ENCODE measurements at places on chromosomes 7 and 10. TPM values are rescaled to one million over a fixed set of nuclear protein-coding genes. Genes with fewer than 3 reads are reported as not detected.
A peak's percentile ranks its signal among the peaks of the same experiment; 100 is the strongest.

DNA sequence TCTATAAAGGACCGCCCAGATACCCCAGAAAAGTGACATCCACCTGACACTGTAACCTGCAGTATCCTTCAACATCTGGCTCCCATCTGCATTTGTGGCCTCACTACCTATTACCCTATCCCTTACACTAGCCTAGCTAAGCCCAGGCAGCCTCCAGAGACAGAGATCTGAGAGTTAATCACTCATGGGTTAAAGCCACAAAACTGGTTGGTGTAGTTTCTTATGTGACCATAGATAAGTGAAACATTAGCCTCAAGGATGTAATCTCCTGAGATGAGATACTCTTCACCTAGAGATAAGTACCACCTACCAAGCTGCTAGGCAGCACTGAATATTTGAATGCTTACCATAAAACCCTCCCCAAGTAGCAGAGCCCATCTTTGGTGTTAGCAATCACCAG is 35.4 kb downstream of the CTTNBP2 start:
- no peak for DNase-seq

GRCh38 chr10:75654772-75655171 is 223.3 kb downstream of the LRMDA start:
- no peak for DNase-seq

GRCh38 chr10:103535595-103535994 is 42.1 kb downstream of the NEURL1 start:
- DNase-seq = no peak

- DNase-seq = peak; percentile 85
Measured at GRCh38 chr10:132457328-132458070, 60.5 kb downstream of the PWWP2B start.

GRCh38 chr10:105770524-105771212 is 1129.6 kb downstream of the SORCS3 start:
- DNase-seq = no peak

The AP3M1 gene
- 19.4 TPM for total RNA-seq

- no peak for DNase-seq
Measured at GRCh38 chr7:15602236-15602635, 40.4 kb upstream of the AGMO start.

GRCh38 chr10:33136271-33136670 is 178.2 kb upstream of the ITGB1 start:
- DNase-seq = no peak

- DNase-seq = no peak
Measured at GRCh38 chr7:52410032-52410431, 625.4 kb upstream of the POM121L12 start.

DNA sequence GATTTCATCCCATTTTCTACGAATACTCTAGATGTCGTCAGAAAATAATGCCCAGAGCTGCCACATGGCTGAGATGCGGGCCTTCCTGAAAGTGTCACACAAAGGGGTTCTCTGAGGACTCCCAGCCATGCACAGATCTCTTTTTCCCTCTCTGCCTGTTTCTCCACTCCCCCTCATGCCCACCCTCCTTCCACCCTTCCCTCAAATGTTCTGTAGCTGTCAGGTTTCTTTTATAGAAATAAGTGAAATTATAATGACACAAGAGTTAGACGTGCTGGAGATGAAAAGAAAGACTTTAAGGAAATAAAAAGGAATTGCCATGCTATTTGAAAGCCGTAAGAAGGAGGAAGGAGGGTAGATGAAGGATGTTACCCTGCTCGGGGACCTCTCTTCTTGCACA is 819.3 kb upstream of the CELF2 start:
- DNase-seq = no peak

The NKX1-2 gene
- not detected for total RNA-seq
